ENCODE measurements at places on chromosomes 4 and X.

- DNase-seq: peak; percentile 60
Observed at GRCh38 chr4:88660446-88661294, 37.0 kb downstream of the NAP1L5 start.

DNA sequence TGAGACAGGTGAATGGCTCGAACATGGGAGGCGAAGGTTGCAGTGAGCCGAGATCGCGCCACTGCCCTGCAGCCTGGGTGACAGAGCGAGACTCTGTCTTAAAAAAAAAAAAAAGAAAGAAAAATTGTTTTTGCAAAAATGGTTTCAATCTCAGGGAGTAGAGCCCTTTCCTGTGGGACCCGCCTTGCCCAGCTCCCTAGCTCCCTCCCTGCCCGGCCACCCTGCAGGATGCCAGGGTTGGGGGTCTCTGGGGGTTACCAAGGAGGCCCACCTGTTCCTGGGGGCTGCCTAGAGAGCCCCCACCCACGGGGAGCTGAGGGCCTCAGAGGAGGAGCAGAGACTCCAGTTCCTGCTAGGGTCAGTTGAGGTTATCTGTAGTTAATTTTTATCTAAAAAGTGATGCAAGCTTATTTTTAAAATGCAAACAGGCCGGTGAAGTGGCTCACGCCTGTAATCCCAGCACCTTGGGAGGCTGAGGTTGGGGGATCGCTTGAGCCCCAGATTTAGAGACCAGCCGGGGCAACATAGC, 18.7 kb upstream of the PLCXD1 start:
- DNase-seq: no peak

GRCh38 chr4:41039317-41039716, 175.0 kb downstream of the APBB2 start:
- no peak for DNase-seq

GRCh38 chr4:152164561-152164960, 371.3 kb downstream of the FBXW7 start:
- DNase-seq: no peak

DNA sequence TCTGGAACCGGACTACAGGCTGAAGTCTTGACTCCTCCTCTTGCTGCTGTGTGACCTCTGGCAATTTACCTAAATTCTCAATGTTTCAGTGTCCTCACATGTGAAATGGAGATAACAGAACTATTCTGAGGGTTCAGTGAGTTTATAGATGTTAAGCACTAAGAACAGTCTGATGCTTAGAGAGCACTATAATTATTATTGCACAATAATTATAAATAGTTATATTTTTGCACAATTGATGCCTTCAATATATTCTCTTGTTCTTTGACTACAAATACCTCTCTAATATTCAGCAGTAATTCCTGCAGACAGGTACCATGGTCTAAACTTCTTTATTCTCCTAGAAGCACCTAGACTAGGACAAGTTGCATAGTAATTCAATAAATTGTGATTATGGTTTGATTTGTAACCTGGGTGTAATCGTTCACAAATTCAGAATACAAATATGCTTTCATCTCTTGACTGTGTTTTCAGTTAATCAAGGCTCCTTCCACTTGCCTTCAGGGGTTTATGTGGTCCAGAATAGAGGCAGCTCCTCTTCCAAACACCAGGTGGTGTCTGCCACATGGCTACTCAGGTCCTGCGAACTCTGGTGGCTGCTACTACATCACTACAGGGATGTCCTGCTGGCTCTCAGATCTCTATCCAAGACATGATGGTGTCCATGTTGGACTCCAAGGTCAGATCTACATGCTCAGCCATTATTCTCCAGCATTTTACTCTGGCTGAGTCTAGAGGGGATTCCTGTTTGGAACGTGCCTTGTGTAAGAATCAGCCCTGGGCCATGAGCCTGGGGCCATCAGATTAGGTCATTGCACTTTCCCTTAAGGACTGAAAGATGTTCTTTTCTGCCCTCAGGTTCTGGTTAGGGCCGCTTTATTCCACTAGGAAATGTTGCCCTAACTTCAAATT, 103.4 kb downstream of the QRFPR start:
- no peak for DNase-seq

GRCh38 chr4:31682796-31683195, 962.6 kb downstream of the PCDH7 start:
- no peak for DNase-seq

DNA sequence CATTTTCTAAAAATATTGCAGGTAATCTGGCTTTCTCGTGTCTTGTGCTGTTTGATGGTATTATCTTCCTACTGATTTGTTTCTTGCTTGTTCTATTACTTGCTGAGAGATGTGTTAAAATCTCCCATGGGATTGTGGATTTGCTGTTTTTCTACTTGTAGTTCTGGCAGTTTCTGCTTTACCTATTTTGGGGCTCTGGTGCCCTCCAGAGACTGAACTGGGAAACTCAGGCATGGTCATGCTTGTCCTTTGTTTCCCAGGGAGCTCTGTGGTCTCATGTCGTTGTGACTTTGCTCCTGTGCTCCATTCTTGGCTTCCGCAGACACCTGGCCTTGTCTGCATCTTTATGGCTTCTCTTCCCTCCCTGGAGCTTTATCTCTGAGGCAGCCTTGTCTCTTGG, 39.5 kb downstream of the NSD2 start:
- peak; percentile 56 for DNase-seq

- no peak for DNase-seq
Observed at GRCh38 chr4:106603471-106603870, 234.9 kb upstream of the GIMD1 start.

- DNase-seq: peak; percentile 64
Observed at GRCh38 chr4:6720202-6720699, 4.3 kb downstream of the BLOC1S4 start.

- no peak for DNase-seq
Observed at GRCh38 chrX:3178329-3178728, 137.1 kb downstream of the ARSF start.

DNA sequence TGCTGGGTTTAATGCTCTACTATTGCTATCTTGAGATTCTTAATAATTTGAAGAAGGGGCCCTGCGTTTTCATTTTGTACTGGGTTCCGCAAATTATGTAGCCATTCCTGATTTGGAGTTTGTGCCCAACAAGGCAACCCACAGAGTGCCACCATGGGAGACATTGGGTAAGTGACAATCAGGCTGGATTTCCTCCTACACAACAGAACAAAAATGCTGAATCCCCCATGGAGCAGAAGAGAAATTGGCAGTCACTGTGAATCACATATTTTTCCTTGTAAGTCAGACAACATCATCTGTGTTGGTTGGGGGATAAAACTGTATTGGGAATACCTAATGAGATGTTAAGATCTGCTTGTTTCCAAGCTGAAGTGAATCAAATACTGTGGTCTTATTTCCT, 80.9 kb downstream of the CNGA2 start:
- DNase-seq: peak; percentile 64

GRCh38 chrX:111492085-111492484, 19.4 kb upstream of the SERTM2 start:
- no peak for DNase-seq

DNA sequence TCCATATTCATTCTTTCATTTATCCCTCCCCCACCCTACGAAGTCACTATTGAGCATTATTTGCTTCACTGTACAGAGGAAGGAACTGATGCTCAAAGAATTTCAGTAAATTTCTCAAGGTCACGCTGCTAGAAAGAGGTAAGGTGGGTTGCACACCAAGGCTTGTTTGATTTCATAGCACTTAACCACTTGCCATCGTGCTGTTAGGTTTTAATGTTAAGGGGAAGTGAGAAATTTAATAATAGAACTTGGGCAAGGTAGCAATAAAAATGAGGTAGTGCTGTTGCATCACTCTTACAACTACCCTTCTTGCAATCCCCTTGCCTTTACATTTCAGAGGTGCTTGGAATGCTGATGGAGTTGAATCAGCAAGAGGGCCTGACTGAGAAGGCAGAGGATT, 343.1 kb downstream of the MID1IP1 start:
- no peak for DNase-seq

GRCh38 chr4:110088670-110089069, 109.7 kb downstream of the ELOVL6 start:
- DNase-seq: peak; percentile 65

DNA sequence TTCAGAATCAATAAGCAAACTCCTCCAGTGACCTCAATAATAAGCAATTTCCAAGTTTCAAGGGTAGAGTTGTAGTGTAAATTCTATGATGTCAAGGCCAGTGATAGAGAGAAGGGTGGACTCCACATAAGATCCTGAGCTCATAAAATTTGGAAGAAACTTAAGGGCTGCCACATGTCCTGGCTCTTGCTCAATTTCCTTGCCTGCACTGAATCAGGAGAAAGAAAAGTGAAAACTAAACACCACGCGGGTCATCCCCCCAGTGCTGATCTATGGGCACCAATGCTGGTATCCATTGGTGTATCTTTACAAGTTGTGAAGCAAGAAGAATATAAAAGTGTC, 392.0 kb upstream of the INTU start:
- DNase-seq: no peak

DNA sequence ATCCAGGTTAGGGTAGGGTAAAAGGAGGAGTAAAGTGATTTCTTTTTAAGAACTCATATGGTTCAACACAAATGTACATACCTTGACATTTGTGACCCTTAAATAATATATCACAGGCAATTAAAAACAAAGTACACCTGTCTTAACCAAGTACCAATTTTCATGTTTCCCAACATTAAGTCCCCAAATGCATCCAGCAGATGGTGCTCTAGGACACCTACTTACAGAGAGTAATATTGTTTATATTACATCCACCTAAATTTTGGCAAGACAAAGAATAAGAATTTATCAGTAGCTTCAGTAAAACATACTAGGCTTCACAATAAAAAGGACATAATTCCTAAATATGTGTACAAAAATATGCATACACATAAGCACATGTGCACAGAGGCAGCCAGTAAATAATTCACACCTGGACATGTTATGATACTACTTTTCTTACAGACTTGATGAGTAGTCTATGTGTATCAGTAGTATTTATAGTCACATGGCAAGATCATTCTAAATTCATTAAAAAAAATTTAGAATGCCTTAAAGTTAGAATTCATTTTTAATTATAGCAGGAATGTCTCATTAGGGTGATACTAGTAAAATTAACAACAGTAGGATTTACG, 219.7 kb downstream of the DCLK2 start:
- DNase-seq: peak; percentile 60

DNA sequence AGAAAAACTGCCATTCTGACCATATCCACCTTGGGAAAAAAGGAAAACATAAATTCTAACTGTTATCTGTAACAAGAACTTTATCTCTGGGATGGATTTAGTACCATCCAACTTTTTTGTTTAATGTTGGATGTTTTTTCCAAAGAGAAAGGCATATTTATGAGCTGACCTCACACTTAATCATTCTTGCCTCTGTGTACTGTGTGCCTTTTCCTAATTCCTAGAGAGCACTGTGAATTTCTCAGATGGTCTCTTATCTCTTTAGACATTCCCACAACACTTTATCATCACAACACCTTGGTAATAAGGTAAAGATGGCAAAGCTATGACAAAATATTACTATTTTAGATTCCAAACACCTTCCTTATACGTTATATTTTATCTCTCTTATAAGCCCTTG, 126.2 kb downstream of the COL4A6 start:
- DNase-seq: no peak

DNA sequence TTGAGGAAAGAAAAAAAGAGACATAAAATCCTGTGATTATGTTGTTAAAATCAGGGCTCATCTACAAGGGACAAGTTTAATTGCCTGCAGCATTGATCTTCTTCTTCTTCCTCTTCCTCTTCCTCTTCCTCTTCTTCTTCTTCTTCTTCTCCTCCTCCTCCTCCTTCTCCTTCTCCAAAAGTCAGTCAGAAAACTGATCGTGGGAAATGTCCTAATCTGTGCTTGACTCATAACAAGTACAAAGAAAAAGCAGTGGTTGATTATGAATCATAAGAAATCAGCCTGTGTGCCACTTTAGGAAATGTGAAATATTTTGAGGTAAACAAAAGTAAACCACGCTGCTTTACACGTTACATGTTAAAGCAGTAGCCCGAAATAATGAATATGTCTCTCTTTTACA, 2.7 kb upstream of the ATP10D start:
- DNase-seq: peak; percentile 49

GRCh38 chrX:20527558-20528011, 260.9 kb upstream of the RPS6KA3 start:
- DNase-seq: no peak

DNA sequence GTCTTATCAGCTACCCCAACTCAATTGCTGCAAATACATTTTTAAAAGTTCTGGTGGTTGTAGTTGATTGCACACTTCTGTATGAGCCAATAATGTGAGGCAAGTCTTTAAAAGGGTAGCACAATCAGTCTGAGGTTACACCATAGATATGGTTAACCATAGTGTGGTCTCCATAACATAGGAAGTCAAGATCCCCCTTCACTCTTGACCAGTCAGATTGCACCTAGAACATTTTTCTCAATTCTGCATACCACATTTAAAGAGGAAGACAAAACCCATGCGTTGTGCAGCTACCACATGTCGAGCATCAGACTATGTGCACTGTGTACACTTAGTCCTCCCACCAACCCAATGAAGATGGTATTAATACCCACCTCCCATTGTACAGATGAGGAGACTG, 26.5 kb upstream of the CYBB start:
- no peak for DNase-seq

DNA sequence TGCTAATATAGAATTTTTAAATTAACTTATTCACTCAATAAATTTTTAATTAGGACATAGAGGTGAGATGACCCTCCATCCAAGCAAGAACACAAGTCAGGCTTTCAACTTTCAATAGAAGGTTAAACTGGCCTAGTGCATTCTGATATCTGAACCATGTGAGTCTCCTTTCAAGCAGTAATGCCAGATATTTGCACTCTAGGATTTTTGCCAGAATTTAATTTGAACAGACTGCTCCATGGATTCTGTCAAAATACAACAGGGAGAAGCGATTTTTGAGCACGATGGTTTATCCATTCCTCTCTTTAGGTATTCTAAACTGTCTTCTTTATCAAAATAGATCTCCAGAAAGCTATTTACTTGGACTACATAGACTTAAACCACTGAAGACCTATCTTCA, 72.0 kb upstream of the DCLK2 start:
- DNase-seq: peak; percentile 76

- DNase-seq: no peak
Observed at GRCh38 chrX:69022430-69022829, 142.8 kb downstream of the PJA1 start.

DNA sequence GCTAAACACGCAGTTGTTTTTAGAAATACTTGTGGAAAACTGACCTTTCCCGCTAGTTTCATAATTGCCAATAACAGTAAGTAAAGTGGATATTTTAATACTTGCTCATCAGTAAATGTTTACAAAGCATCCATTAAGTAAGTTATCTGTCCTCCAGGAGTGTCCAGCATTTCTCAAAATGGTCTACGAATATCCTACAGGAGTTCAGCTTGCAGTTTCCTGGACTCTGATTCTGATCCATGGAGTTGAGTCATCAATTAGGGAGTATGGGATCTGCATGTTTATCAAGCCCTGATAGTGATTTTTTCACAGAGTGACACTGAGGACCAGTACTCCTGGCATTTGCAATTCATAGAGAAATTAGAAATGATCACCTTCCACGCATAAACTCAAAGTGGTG, 325.2 kb upstream of the AADAT start:
- peak; percentile 46 for DNase-seq

GRCh38 chr4:140826701-140827027, 70.5 kb upstream of the TBC1D9 start:
- no peak for DNase-seq

Measured in fibroblast of skin of right biceps (primary cell).